CD4-positive, alpha-beta memory T cell (primary cell): ENCODE measurements at places on chromosomes 13 and 19. TPM values are rescaled to one million over a fixed set of nuclear protein-coding genes. Genes with fewer than 3 reads are reported as not detected.
A peak's percentile ranks its signal among the peaks of the same experiment; 100 is the strongest.

DNA sequence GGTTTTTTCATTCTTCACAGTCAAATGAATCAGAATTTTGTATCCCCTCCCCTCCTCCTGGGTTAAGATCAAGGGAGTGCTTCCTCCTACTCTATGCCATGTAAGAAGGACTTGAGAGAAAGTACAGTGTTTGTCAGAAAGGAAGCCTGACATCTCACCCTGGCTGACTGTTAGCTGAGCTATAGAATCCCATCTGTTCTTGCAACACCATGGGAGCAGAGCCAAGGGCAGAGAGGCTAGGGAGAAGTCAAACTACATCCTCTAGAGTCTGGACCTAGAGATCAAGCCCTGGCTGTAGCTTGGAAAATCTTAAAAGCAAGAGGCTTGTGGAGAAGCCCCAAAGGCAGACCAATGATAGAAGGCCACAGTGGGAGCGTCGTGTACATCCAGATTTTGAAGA, 145.9 kb downstream of the OLFM4 start:
- H3K36me3 ChIP-seq: no peaks in the 10 kb centered on the region
- H3K27ac ChIP-seq: no peak overlapping the region
- H3K4me3 ChIP-seq: no peak overlapping the region

GRCh38 chr13:79386125-79386826, 19.8 kb downstream of the RBM26 start:
- H3K4me3 ChIP-seq: no peak overlapping the region
- peaks cover 87% of the 10 kb centered on the region for H3K4me1 ChIP-seq
- DNase-seq: peak; percentile 20
- no peaks in the 10 kb centered on the region for H3K27me3 ChIP-seq
- no peaks in the 10 kb centered on the region for H3K36me3 ChIP-seq

The SCEL gene
- not detected for total RNA-seq

GRCh38 chr13:43072394-43072793, 49.0 kb downstream of the DNAJC15 start:
- no peak overlapping the region for H3K27ac ChIP-seq
- H3K36me3 ChIP-seq: no peaks in the 10 kb centered on the region
- DNase-seq: no peak
- H3K4me3 ChIP-seq: no peak overlapping the region

The TBXA2R gene
- 0.64 TPM for total RNA-seq

The SLC25A41 gene
- not detected for total RNA-seq

The VSTM1 gene
- total RNA-seq: not detected

DNA sequence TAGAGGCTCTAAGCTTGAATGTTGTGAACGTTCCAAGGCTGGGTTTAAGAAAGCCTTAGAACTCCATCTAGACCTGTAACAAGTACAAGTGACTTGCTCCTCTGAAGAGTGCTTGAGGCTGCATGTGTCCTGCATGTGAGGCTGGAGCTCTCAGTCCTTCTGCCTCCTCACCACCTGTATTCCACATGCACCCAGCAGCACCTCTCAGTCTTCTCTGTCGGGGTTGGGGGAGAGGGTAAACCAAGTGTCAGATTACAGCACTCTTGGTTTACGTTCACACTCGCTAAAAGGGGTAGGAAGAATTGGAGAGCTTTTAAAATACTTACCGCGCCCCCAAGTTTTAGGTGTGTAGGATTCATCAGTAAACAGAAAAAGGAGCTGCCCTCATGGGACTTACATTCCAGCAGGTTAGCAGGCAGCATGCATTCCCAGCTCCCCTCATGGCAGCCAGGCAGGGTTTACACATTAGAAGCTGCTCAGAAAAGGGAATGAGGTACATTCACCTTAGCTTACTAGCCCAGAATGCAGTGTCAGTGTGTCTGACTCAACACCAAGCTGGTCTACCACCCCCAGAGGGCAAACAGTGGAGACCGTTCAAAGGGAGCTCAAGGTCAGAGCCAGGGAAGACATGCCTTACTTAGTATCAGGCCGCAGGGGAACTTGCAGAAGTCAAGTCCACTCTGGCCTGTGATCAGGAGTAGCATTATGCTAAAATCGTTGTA, 248.1 kb downstream of the PCCA start:
- no peak for DNase-seq
- no peak overlapping the region for H3K4me3 ChIP-seq

- DNase-seq: no peak
- H3K27me3 ChIP-seq: no peaks in the 10 kb centered on the region
- no peaks in the 10 kb centered on the region for H3K36me3 ChIP-seq
- H3K27ac ChIP-seq: no peak overlapping the region
Measured at GRCh38 chr13:83815598-83815997, 66.7 kb downstream of the SLITRK1 start.

DNA sequence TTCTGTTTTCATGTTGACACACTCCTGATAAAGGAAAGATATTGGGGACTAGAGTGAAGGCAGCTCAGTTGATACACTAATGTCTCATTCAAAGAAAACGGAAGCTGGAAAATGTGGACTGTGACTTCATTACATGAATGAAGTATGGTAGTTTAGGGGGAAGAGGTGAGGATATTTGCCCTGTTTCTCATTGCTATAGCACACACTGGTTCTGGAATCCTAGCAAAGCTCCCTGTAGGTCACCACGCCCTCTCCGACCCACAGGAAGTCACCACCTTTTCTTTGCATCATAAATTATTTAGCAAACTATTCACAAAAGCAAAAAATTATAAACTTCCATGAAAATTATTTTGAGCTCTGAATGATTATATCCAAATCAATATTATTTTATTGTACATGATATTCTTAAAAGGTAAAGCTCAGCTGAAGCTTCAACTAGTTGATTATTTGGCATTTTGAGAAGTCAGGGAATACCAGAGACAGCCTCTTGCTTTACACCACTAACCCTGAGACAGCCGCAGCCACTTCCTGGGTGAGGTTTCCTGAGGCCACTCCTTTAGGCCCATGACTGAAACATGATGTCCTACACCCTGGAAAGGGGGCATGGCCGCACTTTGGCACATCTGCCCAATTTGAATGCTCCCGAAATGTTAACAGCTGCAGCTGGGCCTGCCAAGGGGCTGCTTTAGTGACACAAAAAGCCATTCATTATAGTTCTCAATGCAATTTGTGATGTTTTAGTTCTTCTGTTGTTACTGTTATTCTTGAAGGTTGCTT, 50.0 kb upstream of the WDFY2 start:
- no peak overlapping the region for H3K4me3 ChIP-seq
- H3K36me3 ChIP-seq: no peaks in the 10 kb centered on the region
- peak; percentile 21 for DNase-seq
- no peaks in the 10 kb centered on the region for H3K27me3 ChIP-seq
- H3K4me1 ChIP-seq: peaks cover 32% of the 10 kb centered on the region
- peak overlapping the region; percentile 31 for H3K27ac ChIP-seq

GRCh38 chr13:100842136-100842535, 167.5 kb upstream of the TMTC4 start:
- no peak overlapping the region for H3K4me3 ChIP-seq
- H3K4me1 ChIP-seq: no peaks in the 10 kb centered on the region
- no peaks in the 10 kb centered on the region for H3K27me3 ChIP-seq
- H3K36me3 ChIP-seq: no peaks in the 10 kb centered on the region
- H3K27ac ChIP-seq: no peak overlapping the region

The CD177 gene
- not detected for total RNA-seq

DNA sequence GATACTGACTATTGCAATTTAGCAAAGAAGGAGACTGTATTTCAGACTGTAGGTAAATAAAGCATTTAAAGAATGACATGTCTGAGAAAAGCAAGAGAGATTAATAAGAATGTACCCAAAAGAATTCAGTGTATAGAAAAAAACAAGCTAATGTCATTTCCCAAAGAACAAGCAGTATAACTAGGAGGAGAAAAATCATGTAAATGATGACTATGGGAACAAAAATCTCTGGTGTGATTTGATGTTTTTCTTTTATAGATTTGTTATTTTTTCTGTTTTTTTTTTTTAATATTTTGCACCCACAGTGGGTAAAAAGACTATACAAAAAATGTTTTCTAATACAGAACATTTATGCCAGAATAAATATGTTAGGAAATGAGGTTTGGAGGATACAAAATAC, 801.0 kb downstream of the PCDH9 start:
- H3K27me3 ChIP-seq: no peaks in the 10 kb centered on the region
- no peak overlapping the region for H3K27ac ChIP-seq
- H3K4me1 ChIP-seq: no peaks in the 10 kb centered on the region
- H3K4me3 ChIP-seq: no peak overlapping the region
- H3K36me3 ChIP-seq: no peaks in the 10 kb centered on the region

DNA sequence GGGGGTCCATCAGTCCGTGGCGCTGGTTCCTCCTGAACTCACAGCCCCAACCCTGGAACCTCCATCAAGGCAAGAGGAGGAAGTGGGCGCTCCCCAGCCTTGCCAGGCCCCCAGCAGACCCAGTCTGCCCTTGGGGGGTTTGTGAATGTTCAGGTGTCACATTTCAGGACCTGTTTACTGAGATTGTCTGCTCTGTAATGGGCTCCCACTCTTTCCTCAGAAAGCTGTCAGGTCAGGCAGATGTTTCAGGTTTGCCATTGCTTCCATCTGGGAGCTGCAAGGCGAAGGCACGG, 29.4 kb downstream of the TSSK6 start:
- no peak overlapping the region for H3K4me3 ChIP-seq
- no peak overlapping the region for H3K27ac ChIP-seq

GRCh38 chr13:42001580-42001979, 40.7 kb upstream of the VWA8 start:
- H3K4me3 ChIP-seq: no peak overlapping the region
- no peak for DNase-seq
- no peak overlapping the region for H3K27ac ChIP-seq
- H3K27me3 ChIP-seq: no peaks in the 10 kb centered on the region
- H3K36me3 ChIP-seq: no peaks in the 10 kb centered on the region

GRCh38 chr19:49196527-49197240, 39.1 kb downstream of the TRPM4 start:
- H3K4me3 ChIP-seq: no peak overlapping the region
- no peaks in the 10 kb centered on the region for H3K36me3 ChIP-seq
- H3K4me1 ChIP-seq: no peaks in the 10 kb centered on the region
- no peaks in the 10 kb centered on the region for H3K27me3 ChIP-seq
- H3K27ac ChIP-seq: no peak overlapping the region

GRCh38 chr13:51525567-51526167, 58.6 kb upstream of the WDFY2 start:
- H3K4me1 ChIP-seq: peaks cover 17% of the 10 kb centered on the region
- no peaks in the 10 kb centered on the region for H3K27me3 ChIP-seq
- no peak overlapping the region for H3K4me3 ChIP-seq
- no peak for DNase-seq
- H3K27ac ChIP-seq: no peak overlapping the region
- H3K36me3 ChIP-seq: no peaks in the 10 kb centered on the region

DNA sequence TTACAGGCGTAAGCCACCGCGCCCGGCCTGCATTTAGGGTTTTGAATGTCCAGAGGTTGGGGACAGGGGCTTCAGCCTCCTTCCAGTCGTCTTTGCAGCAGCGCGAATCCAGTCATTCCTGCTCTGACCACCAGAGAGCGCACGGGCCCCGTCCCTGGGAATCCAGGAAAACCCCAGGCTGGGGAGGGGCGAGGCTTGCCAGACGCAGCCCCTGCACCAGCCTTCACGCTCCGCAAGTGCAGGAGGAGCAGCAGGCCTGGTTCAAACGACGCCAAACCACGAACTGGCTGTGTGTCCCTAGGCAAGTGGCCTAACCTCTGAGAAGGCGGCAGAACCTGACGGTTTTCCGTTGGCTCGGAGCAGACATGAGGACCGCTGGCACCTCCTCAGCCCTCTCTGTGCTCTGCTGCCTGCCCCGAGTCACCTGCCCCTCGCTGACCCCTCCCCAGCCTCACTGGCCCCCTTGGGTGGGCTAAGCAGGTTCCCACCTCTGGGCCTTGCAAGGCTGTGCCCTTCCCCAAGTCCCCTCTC, 2.0 kb upstream of the RNF126 start:
- no peaks in the 10 kb centered on the region for H3K36me3 ChIP-seq
- peak; percentile 79 for DNase-seq
- no peak overlapping the region for H3K27ac ChIP-seq
- H3K4me3 ChIP-seq: no peak overlapping the region
- H3K4me1 ChIP-seq: peaks cover 27% of the 10 kb centered on the region
- H3K27me3 ChIP-seq: no peaks in the 10 kb centered on the region

The CCDC169 gene
- not detected for total RNA-seq
